ENCODE measurements at places on chromosomes 4 and X.

- DNase-seq, result peak; percentile 89
Measured at GRCh38 chrX:30875957-30876356, 13.1 kb downstream of the TAB3 start.

GRCh38 chr4:106708464-106708816 is 327.7 kb downstream of the DKK2 start:
- no peak for DNase-seq

- DNase-seq, result no peak
Measured at GRCh38 chr4:189126040-189126439, 814.6 kb upstream of the FRG1 start.

GRCh38 chr4:120659616-120660170 is 262.8 kb downstream of the PRDM5 start:
- DNase-seq, result no peak

- no peak for DNase-seq
Measured at GRCh38 chrX:6917666-6918065, 229.8 kb upstream of the STS start.

DNA sequence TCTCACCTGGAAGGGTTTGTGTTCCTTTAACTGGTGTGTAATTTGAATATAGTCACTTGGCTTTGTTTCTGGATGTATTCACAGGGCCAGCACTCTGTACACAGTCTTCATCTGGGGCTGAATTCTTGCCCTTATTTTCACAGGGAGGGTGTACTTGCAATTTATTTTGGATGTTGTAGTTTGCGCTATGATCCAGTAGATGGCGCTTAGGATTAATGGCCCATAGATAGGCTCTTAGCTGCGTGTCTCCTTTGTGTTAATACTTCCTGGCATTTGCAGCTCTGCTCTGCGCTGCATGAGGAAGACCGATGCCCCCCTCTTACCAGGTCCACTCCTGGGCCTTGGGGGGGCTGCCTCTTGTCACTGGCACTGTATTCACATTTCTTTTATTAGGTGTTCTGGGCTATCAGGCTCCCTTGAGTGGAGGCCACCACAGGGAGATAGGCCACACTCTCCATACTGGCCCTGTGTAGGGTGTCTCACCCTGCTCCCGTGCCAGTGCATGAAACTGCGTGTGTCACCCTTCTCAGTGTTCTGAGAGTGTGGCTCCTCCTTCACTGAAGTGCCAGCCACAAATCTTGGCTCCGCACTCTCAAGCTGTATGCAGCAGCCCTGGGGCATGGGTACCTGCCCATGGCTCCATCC is 562.2 kb downstream of the ZIC3 start:
- DNase-seq, result peak; percentile 18

DNA sequence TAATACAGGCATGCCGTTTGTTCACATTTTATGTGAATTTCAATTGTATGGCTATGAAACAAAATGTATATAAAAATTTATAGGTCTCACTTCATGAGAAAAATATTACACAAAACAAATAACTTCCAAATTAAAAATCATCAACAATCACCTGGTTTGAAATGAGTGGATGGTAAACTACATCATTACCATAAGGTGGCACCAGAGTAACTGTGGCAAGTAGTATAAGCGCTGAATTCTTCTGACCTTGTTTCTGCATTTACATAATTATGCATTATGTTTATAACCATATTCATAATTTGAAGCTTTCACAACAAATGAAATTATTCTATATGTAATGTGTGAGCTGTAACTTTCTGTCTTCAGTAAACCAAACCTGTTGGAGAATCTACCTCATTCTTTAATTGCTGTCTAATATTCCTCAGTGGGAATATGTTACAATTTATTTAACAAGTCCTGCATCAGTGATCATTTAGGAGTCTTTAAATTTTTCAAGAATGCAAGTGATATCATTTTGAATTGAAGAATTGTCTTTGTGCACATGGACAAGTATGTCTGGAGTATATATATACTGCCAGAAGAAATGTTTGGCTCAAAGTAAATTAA is 55.2 kb downstream of the MMRN1 start:
- DNase-seq, result peak; percentile 3

- no peak for DNase-seq
Measured at GRCh38 chrX:132467026-132467425, 21.8 kb downstream of the MBNL3 start.

All from ELR (cell line).